Placental pericyte (primary cell): ENCODE measurements at places on chromosomes 3 and 15. TPM values are rescaled to one million over a fixed set of nuclear protein-coding genes. Genes with fewer than 3 reads are reported as not detected.

Gene ARHGEF26
- 5.5 and 6.0 TPM in 2 replicates for total RNA-seq

Gene TMEM212
- not detected in 2 replicates for total RNA-seq

Gene OXSR1
- total RNA-seq: 33.0 and 62.9 TPM in 2 replicates

Gene C3orf80
- total RNA-seq: 5.7 and 9.7 TPM in 2 replicates

Gene PLA1A
- not detected in 2 replicates for total RNA-seq

Gene MST1R
- total RNA-seq: 0.43 and 1.3 TPM in 2 replicates

Gene RTP3
- total RNA-seq: not detected in 2 replicates

Gene CIB1
- total RNA-seq: 21.9 and 37.0 TPM in 2 replicates

Gene RETNLB
- total RNA-seq: not detected in 2 replicates

Gene TAMM41
- 8.3 and 10.2 TPM in 2 replicates for total RNA-seq

Gene P3H2
- 14.4 and 28.6 TPM in 2 replicates for total RNA-seq

Gene AADAC
- total RNA-seq: 0.22 and 0.43 TPM in 2 replicates

Gene EFHB
- not detected in 2 replicates for total RNA-seq

Gene ALG1L2
- not detected in 2 replicates for total RNA-seq

Gene NCEH1
- 7.4 and 57.3 TPM in 2 replicates for total RNA-seq

Gene DLL4
- 9.4 and 53.4 TPM in 2 replicates for total RNA-seq

Gene PLA2G4B
- total RNA-seq: 0.66 and 1.7 TPM in 2 replicates

Gene SUSD5
- total RNA-seq: 0.66 and 1.9 TPM in 2 replicates
